Activated T-cell treated with anti-CD3 and anti-CD28 coated beads for 1 hour (primary cell): ENCODE measurements at places on chromosomes 3 and 15.

- DNase-seq = no peak
These were observed 18.0 kb downstream of the MIX23 start for GRCh38 chr3:122365073-122365472.

DNA sequence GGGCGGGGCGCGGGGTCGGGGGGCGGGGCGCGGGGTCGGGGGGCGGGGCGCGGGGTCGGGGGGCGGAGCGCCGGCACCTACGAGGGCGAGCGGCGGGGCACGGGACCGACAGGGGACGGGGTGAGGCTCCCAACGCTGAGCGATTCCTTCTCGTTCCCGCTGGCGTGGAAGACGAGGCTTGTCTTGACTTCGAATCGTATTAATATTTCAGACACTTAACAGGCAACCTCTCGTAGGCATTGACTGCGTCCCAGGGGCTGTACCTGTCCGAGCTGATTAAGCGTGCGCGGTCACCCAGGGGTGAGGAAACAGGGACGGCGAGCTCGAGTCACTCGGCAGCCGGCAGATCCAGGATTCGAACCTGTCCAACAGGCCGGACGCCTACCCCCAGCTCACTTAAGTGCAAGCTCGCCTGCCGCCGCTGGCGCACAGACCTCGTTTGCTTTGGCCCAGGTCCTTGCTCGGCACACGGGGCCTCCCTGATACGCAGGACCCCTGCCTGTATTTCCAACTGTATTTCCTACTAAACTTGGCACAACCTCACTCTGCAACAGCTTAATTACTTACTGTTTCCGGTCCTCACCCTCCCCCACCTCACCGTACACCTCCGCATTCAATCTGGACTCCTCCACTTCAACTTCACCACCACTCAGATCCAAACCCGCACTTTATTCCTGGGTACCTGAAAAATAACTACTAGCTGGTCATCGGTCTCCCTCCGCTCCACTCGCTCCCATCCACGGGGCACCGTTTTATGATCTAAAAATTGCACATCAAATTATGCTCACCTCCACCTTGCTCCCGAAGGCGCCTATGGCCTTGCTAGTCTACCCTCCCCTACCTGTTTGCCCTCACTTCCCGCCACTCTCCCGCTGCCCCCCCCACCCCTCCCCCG, 722 bp upstream of the ZXDC start:
- no peak for DNase-seq

- no peak for DNase-seq
These were observed 8.5 kb downstream of the RPS17 start for GRCh38 chr15:82531496-82532382.

GRCh38 chr3:23404246-23404645, 201.1 kb downstream of the UBE2E2 start:
- no peak for DNase-seq

DNA sequence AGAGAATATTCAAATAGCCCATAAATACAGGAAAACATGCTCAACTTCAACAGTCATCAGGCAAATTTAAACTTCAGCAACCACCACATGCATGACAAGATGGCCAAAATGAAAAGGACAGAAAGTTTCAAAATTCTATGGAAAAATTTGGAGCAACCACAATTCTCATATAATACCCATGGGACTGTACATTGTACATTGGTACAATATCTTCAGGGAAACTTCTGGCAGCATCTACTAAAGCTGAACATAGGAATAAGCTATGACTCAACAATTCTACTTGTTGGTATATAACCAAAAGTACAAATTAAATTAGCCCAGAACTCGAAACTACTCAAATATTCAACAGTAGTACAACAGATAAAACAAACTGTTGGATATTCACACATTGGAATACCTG, 847.6 kb downstream of the TBL1XR1 start:
- DNase-seq = no peak

GRCh38 chr3:23493889-23494288, 290.8 kb downstream of the UBE2E2 start:
- no peak for DNase-seq

DNA sequence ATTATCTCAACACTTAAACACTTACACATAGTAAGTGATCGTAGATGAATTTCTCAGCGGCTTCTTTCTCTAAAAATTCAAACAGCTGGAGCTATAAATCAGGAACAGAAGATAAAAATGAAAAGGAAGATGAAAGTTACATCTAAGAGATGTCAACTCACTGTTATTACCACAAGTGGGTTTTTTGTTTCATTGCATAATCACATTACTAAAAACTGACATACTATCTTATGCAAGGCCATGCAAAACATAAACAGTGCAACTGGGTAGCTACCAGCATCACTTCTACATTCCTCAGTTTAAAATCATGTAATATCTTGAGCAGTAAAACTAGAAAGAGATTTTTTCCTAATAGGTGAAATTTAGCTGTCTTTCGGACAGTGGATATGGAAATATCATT, 14.9 kb downstream of the MINDY4B start:
- no peak for DNase-seq

GRCh38 chr3:101809178-101810021, 30.4 kb downstream of the NXPE3 start:
- DNase-seq = no peak

DNA sequence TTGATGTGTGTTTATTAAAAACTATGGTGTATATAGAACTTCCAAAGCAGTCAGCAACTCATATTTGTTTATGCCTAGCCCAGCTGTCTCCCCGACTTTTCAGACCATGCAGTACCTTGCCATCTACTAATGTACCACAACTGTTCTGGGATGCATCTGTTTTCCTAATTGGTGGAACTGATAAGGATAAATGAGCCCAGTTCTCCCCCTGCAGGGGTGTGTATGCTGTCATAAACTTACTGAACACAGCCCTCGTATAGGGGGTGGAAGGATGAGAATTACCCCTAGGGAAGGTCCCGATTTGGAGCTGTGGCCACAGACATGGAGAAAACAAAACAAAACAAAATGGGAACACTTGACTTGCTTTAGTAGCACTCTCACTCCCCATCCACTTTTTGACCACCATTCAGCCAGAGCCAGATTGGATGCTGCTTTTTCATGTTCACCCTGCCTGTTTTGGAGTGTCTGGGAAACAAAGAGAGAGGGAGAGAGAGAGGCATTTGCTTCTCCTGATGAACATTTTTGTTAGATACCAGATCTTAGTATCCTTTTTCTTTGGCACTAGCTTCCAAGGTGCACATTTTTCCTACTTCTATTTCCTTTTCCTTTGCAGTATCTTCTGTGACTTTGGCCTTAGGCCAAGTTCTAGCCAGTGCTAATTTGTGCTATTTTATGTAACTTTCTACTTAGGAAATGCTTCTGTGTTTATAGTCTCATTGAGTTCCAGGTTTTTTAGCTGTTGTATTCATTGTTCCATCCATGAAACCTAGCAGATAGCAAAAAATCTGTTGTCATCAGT, 29.1 kb downstream of the CADM2 start:
- DNase-seq = no peak

GRCh38 chr3:62696011-62696410, 179.2 kb downstream of the CADPS start:
- no peak for DNase-seq
